ENCODE measurements at places on chromosomes 4 and X. TPM values are rescaled to one million over a fixed set of nuclear protein-coding genes. Genes with fewer than 3 reads are reported as not detected.

The HEPH gene
- 9.3 TPM for total RNA-seq

The NAP1L3 gene
- total RNA-seq, result 1.4 TPM

The NDP gene
- total RNA-seq, result not detected

The TSPAN6 gene
- total RNA-seq, result 15.0 TPM

The DNAAF6 gene
- not detected for total RNA-seq

The SSR4 gene
- total RNA-seq, result 200 TPM

The CLDN2 gene
- 0.53 TPM for total RNA-seq

The TBC1D9 gene
- 5.7 TPM for total RNA-seq

The GLRA2 gene
- not detected for total RNA-seq

The RAI2 gene
- total RNA-seq, result 4.4 TPM

The GABRQ gene
- 0.45 TPM for total RNA-seq

The IL15 gene
- 2.1 TPM for total RNA-seq

The HMGN5 gene
- total RNA-seq, result 8.0 TPM

The ADH5 gene
- total RNA-seq, result 48.4 TPM

The TRMT10A gene
- 6.1 TPM for total RNA-seq

The ETDB gene
- total RNA-seq, result not detected

The HMGB2 gene
- 29.7 TPM for total RNA-seq

The BTC gene
- 6.5 TPM for total RNA-seq

The ZNF157 gene
- 0.18 TPM for total RNA-seq

The NUP54 gene
- 36.6 TPM for total RNA-seq

The KCTD8 gene
- 1.6 TPM for total RNA-seq

The TIGD4 gene
- total RNA-seq, result not detected

The TKTL2 gene
- not detected for total RNA-seq

The VSIG4 gene
- 10.7 TPM for total RNA-seq

The TMEM156 gene
- total RNA-seq, result not detected
